ENCODE measurements at places on chromosomes 13 and 19.

DNA sequence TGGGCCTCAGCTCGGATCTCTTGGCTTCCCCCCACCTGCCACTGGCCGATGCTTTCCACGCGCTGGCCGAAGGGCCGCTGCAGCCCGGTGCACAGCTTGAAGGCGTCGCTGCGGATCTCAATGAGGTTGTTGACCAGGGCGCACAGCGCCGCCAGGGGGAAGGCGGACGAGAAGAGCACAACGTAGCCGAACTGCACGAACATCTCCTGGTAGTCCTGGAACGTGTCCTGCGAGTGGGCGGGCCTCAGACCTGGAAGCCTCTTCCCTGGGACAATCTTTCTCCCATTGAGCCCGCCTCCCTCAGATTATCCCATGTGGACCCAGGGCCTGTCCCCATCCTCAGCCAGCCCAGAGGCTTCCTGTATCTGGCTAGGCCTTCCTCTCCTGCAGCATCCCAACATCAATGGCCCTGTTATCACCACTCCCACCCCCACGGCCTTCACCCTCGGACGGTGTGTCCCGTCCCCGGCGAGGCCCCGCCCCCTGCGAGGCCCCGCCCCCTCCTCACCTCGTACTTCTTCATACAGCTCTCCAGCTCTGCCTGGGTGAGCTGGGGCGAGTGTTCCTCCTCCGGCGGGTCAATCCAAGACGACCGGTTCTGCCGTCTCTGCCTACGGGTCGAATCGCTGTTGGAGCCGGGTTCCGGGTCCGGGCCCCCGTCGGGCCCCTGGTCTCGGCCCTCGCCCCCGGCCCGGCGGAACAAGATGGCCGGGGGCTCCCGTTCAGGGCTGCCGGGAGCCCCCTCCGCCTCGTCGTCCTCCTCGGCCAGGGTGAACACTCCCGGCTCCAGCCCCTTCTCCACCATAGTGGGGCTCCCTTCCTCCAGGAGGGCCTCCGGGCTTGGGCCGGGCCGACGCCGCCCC lies 6.8 kb downstream of the ANO8 start:
- no peaks in the 10 kb centered on the region for H3K36me3 ChIP-seq
- DNase-seq = peak; percentile 67
- peaks cover 22% of the 10 kb centered on the region for H3K4me1 ChIP-seq
- peak overlapping the region; percentile 33 for H3K4me3 ChIP-seq
- no peaks in the 10 kb centered on the region for H3K27me3 ChIP-seq

GRCh38 chr19:54319892-54320670 lies 7.1 kb upstream of the LILRA5 start:
- H3K4me3 ChIP-seq = no peak overlapping the region
- H3K36me3 ChIP-seq = no peaks in the 10 kb centered on the region
- H3K27me3 ChIP-seq = no peaks in the 10 kb centered on the region
- no peak overlapping the region for H3K27ac ChIP-seq
- no peak for DNase-seq

GRCh38 chr13:112350300-112350699 lies 25.9 kb upstream of the SPACA7 start:
- peaks cover 3% of the 10 kb centered on the region for H3K27me3 ChIP-seq
- no peaks in the 10 kb centered on the region for H3K4me1 ChIP-seq

DNA sequence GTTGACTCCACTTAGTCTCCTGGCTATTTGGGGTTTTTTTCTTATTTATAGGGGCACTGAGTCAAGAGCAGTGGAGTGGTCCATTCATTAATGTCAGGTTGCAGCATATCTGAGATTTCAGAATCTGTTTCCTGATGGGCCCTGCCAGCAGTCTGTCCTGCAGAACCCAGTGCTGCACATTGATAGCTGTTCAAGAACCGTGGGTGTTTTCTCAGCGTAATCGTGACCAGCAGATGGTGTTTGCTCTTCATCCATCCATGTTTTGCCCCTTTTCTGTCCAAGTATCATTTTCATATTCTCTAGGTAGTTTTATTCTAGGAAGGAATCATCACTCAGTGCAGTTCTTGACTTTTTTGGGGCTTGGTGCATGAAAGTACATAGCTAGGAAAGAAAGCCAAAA lies 166.5 kb downstream of the ATP8A2 start:
- DNase-seq = no peak
- no peak overlapping the region for H3K4me3 ChIP-seq
- no peaks in the 10 kb centered on the region for H3K4me1 ChIP-seq
- H3K36me3 ChIP-seq = no peaks in the 10 kb centered on the region

DNA sequence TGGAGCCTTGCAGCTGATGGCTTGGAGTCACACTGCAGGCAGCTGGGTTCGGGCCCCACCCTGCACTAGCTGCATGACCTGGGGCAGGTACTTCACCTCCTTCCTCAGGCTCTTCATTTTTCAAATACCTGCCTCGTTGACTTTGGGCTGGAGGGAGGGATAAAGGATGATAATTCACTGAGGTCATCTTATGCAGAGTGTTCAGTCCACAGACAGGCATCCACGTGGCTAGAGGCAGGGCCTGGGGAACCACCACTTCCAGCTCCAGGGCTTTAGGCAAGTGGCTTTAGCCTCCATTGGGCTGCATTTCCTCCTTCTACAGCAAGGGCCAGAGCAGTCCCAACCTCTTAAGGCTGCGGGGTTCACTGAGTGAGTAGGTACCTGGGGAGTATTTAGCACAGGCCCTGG lies 84.8 kb downstream of the SIPA1L3 start:
- no peak overlapping the region for H3K4me3 ChIP-seq
- no peak overlapping the region for H3K27ac ChIP-seq
- peaks cover 50% of the 10 kb centered on the region for H3K4me1 ChIP-seq
- no peaks in the 10 kb centered on the region for H3K27me3 ChIP-seq
- no peak for DNase-seq
- no peaks in the 10 kb centered on the region for H3K36me3 ChIP-seq

GRCh38 chr13:47831265-47831664 lies 169.8 kb downstream of the SUCLA2 start:
- no peak overlapping the region for H3K27ac ChIP-seq
- no peaks in the 10 kb centered on the region for H3K4me1 ChIP-seq
- no peaks in the 10 kb centered on the region for H3K36me3 ChIP-seq
- H3K27me3 ChIP-seq = no peaks in the 10 kb centered on the region

GRCh38 chr13:94394723-94395122 lies 84.8 kb downstream of the DCT start:
- no peak overlapping the region for H3K27ac ChIP-seq
- no peaks in the 10 kb centered on the region for H3K36me3 ChIP-seq
- H3K4me1 ChIP-seq = no peaks in the 10 kb centered on the region
- DNase-seq = no peak
- H3K4me3 ChIP-seq = no peak overlapping the region
- H3K27me3 ChIP-seq = no peaks in the 10 kb centered on the region

DNA sequence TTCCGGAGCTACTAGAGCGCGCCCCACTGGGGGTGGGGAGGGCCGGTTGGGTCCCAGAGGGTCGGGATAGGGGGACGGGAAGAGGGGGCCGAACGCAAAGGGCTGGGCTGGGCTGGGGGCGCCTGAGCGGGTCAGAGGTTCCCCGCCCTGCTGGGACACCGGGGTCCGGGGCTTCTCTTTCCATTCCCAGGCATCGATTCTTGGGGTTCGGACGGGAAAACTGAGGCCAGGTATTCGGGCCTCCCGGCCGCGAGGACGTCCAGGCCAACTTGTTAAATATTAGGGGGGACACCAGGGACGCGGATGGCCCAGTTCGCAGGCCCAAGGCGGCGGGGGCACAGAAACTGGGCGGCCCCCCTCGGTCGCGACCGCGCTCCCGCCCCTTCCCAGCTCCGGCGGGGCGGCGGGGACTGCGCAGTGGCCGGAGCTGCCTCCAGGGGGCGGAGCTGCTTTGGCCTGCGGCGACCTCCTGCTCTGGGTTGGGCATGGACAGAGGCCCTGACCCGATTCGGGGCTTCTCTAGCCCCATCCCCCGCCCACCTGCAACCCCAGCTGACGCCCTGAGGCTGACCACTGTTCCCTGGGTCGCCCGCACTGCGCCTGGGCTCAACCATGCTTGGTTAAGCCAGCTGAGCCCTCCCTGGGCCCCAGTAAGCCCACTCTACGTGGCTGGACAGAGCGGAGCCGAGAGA lies 1.2 kb upstream of the KLF16 start:
- peak overlapping the region; percentile 66 for H3K4me3 ChIP-seq
- H3K27me3 ChIP-seq = no peaks in the 10 kb centered on the region
- H3K36me3 ChIP-seq = no peaks in the 10 kb centered on the region
- H3K4me1 ChIP-seq = peaks cover 39% of the 10 kb centered on the region

DNA sequence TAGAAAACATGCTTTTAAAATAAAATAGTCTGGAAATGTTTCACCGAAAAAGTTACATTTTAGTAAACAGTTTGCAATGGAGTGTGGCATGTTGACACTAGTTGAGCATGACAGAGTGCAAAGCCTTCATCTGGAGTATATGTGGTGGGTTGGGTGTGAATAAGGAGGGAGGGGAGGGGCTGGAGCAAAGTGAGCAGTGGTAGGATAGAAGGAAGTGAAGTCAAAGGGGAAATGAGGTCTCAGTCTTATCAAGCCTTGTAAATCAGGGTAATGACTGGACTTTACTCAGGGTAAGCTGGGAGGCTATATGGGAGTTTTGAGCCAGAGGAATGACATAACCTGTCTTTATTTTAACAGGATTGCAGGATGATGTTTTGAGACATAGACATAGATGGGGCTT lies 222.8 kb downstream of the PCDH20 start:
- H3K36me3 ChIP-seq = no peaks in the 10 kb centered on the region
- no peak overlapping the region for H3K4me3 ChIP-seq
- H3K27me3 ChIP-seq = no peaks in the 10 kb centered on the region
- no peak for DNase-seq
- no peaks in the 10 kb centered on the region for H3K4me1 ChIP-seq

DNA sequence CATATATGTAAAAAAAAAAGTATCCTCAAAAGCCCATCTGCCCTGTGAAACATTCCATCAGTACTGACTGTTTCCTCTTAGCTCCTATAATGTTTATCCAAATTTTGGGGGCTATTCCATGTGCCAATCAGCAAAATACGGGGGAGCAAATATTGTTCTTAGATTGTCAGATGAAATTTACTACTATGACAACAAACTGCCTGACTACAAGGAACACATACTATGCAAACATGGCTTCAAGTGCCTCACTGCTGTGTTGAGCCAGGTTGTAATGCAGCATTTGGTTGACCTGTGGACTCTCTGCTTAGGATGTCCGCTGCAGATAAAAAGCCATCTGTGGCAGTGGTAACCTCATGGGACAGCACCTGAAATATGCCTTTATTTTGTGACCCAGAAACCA lies 98.2 kb upstream of the SCEL start:
- no peaks in the 10 kb centered on the region for H3K36me3 ChIP-seq
- no peak for DNase-seq
- no peaks in the 10 kb centered on the region for H3K4me1 ChIP-seq
- no peak overlapping the region for H3K4me3 ChIP-seq
- no peaks in the 10 kb centered on the region for H3K27me3 ChIP-seq
